ENCODE measurements at places on chromosomes 5 and 9.

DNA sequence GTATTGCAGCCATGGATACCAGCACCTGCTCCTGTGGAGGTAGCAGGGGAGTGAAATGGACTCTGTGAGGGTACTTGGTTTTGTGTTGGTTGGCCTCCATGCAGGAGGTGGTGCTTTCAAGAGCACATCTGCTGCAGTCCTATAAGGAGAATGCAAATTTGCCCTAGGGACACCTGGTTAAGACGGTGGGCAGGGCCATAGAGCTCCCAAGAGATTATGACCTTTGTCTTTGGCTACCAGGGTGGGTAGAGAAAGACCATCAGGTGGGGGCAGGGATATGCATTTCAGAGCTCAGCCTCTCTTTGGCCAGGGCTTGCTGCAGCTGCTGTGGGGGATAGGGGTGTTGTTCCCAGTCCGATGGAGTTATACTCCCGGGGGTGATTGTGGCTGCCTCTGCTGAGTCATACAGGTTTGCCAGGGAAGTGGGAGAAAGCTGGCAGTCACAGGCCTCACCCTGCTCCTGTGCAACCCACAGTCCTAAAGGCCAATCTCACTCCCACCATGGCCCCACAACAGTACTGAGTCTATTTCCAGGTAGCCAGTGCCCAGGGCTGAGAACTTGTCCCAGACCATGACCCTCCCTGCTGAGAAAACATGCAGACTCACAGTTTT lies 14.0 kb upstream of the PDLIM4 start:
- DNase-seq: no peak

DNA sequence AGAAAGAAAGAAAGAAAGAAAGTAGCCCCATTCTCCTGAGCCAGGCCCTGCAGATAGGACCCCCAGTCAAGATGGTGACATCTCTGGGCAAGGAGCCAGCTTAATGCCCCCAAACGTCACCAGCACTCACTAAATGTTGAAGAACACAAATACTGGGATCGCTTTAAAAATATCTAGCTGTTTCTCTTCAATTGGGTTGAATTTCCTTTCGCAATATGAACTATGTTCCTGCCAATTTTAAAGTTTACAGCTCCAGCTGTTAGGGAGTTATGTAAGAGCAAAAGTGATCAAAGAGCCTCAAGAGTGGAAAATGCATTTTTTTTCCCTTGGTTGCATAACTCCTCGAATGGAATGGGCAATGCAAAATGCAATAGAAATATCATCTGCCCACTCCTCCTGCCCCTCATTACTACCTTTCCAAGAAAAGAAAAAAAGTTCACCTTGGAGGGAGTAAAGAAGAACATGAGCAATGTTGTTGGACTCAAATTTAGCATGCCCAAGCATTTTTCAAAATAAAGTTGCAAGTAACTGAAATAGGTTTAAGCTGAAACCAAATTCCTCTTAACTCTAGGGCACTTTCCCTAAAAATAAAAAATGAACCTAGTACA lies 244.2 kb upstream of the PIK3R1 start:
- peak; percentile 92 for DNase-seq

DNA sequence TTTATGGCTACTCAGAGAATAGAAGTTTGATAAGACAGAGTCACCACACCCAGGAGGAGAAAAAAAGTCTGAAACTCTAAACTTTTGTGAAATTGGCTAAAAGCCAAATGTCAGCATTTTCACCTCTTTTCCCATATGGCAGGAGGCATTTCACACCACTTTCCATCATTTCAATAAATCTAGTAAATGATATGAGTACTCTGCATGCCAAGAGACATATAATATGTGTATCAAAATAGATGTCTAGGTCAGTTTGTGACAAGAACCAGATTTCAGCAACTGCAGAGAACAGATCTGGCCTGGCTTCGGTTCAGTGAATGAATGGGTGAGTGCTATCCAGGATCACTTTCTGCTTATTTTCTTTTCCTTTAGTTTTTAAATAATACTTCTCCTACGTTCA lies 470.8 kb downstream of the ENC1 start:
- DNase-seq: no peak

- DNase-seq: no peak
Measured at GRCh38 chr5:32646061-32646969, 61.0 kb downstream of the SUB1 start.

DNA sequence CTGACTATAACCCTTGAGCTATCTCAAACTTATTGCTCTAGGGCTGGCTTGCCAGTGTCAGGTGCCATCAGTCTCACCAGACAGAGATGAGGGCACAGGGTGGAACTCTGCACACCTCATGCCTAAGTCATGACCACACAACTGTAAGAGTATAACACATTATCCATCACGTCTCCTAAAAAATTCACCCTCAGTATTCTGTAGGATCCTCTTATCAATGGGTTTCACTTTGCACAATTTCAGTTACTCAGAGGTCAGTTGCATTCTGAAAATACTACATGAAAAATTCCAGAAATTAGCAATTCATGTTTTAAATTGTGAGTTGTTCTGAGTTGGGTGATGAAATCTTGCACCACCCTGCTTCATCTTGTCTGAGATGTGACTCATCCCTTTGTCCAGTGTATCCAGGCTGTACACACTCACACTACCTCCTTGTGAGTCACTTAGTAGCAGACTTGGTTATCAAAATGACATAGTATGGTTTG lies 690.9 kb upstream of the CDH18 start:
- peak; percentile 93 for DNase-seq

GRCh38 chr9:130694205-130694604 lies 625 bp downstream of the EXOSC2 start:
- DNase-seq: no peak

DNA sequence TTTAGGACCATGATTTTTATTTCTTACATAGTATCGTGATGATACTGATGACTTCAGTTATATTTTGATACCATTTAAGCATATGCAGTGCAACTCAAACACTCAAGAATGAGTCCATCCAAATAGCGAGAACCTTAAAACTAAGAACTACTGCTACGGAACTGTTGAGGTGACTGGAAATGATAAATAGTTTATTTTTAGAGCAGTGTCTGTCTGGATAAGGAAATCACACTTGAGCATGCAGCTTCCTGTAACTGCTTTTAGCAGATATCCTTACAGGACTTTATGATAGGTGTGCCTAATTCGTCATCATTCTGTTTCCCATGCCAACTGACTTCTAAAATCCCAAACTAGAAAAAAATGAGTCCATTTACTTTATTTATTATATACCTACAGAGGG lies 85.5 kb downstream of the ADGRV1 start:
- DNase-seq: no peak

- DNase-seq: peak; percentile 8
Measured at GRCh38 chr5:122493091-122494021, 181.3 kb downstream of the SNCAIP start.

DNA sequence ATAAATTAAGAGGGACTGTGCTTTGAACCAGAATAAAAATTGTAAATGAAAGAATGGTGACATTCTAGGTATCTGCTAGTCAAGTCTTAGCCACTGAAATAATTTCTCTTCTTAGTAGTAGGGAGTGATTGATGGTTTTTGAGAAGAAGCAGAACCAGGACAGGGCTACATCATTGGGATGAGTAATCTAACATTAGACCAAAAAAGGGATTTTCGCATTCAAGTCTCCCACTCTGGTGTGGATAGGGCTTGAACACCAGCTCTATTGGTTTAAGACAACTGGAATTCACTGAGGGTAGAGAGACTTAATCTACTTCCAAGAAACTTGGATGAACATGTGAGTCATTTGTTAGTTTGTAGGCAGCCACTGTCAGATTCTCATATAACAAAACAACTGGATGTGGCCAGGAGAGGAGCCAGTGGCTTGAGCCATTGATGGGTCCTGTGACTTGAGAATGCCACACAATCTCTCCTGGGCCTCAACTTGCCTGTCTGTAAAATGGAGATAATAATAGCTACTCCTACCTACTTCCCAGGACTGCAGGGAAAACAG lies 16.6 kb downstream of the FAT2 start:
- DNase-seq: no peak

GRCh38 chr5:66326276-66326675 lies 182.2 kb downstream of the SREK1 start:
- peak; percentile 14 for DNase-seq

- DNase-seq: no peak
Measured at GRCh38 chr9:13759551-13759950, 480.1 kb upstream of the MPDZ start.

DNA sequence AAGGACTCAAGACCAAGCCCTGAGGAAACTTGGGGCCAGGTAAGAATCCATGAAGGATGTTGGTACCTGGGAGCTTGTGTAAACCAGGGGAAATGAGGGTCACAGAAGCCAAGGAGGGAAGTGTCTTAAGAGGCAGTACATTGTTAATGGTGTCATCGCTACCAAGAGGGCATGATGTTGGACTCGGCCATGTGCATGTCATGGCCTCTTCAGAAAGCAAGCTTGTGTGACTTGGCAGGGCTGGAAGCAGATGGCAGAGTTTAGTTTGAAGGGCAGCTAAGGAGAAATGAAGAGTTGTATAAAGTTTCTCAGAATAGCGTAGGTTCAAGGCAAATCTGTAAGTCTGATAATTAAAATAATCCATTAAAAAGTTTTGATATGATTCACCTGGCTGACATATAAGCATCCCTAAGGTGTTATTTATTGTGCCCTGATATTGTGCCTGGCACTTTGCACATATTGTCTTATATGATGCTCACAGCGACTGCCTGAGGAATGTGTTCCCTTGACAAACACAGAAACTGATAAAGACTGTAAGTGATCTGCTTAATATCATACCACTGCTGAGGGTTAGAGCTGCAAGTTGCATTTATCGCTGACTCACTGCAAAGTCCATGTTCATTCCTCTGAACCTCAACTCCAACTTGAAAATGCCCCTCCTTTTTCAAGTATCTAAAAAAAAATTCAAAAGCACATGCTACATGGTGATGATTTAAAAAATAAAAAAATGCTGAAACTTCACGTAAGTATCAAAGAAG lies 81.3 kb upstream of the PTPN3 start:
- peak; percentile 41 for DNase-seq

GRCh38 chr5:58886315-58887207 lies 303.7 kb downstream of the RAB3C start:
- peak; percentile 81 for DNase-seq

DNA sequence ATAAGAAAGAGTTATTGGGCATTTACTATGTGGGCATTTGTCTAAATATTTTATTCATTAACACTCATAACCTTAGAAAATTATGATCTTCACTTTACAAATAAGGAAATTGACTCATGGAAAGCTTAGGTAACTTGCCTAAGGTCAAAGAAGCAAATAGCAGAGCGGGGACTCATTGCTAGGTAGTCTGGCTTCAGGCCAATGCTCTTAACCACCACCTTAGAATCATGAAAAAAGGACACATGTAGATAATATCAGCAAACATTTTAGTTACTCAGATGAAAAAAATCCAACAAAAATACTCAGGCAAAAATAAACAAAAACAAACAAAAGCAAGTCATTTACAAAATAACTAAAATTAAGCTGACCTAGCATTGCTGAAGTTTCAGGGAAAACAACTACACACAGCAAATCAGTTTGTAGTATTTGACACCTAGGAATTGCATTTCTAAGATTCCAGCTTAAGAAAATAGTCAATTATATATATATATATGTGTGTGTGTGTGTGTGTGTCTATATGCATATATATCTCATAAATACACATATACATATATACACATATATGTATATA lies 166.0 kb downstream of the HMHB1 start:
- no peak for DNase-seq

- DNase-seq: no peak
Measured at GRCh38 chr9:81693671-81694378, 4.5 kb upstream of the TLE1 start.

DNA sequence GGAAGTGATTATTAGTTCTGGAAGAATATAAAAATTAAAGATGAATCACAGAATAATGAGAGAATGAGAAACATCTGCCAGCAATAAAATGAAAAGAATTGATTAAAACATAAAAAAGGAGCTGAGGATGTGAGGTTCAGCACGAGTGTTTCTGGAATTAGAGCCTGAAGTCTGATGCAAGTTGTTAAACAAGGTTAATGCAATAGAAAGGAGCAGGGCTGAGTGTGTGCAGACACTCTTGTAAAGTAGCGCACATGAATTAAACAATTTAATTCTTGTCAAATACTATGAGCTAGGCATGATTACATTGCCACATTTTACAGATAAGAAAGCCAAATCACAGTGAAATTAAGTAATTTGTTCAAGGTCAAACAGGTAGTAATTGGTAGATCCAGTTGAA lies 384.2 kb downstream of the TAF11L14 start:
- no peak for DNase-seq

All from cardiac muscle cell (in vitro differentiated cells and primary cell).